Foreskin melanocyte (primary cell): ENCODE measurements at places on chromosomes 1 and 21.

DNA sequence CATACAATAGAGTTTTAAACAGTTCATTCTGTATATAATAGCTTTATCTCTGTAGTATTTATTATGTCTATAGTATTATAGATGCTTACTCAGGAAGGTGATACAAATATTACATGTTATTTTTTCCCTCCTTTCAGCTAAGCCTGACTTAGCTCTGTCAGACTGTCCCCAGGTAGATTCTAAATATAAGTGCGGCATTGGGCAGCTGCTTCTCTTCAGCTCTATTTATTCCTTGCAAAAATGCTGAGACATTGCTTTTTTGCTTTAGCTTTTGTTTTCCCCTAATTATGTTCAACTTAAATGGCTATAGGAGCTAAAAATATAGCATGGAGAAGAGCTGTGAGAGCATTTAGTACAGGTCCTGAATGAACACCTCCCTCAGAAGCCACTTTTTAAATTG is 203.2 kb upstream of the BEND5 start:
- no peak for DNase-seq

- DNase-seq, result no peak
Measured at GRCh38 chr1:245317217-245317616, 162.4 kb downstream of the KIF26B start.

DNA sequence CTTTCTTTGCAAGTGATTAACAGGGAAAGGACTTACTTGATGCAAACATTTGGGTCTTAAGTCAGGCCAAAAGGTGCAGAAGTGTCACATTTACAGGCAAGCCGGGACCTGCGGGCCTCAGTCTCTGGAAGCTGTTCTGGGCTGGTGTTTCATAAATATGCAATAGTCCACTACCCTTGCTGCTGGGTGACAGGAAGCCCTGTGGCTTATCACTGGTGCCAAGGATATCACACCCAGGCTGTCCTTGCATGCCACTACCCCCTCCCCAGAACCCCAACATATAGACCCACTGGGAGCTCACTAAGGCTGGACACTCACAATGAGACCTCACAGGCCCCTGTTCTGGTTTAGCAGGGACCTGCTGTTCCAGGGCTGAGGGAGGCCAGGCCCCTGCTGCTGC is 3.4 kb upstream of the LEFTY2 start:
- no peak for DNase-seq

- DNase-seq, result no peak
Measured at GRCh38 chr21:29105218-29105617, 25.2 kb upstream of the MAP3K7CL start.

GRCh38 chr1:16984717-16985116 is 4.3 kb upstream of the MFAP2 start:
- no peak for DNase-seq

DNA sequence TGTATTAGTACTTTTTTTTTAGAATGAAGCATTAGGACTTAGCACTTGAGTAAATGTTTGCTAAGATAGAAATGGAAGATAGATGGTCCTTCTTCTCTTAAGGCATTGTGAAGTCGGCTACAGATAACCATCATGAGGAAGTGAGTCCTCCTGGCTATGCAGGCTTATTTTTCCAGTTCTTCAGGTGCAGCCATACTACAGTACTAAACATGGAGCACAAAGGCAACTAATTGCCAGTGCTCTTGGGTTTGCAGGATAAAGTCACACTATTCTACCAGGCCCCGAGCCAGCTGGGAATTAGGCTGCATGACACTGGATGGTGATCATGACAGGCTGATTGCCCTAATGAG is 197.3 kb upstream of the SGIP1 start:
- DNase-seq, result no peak

DNA sequence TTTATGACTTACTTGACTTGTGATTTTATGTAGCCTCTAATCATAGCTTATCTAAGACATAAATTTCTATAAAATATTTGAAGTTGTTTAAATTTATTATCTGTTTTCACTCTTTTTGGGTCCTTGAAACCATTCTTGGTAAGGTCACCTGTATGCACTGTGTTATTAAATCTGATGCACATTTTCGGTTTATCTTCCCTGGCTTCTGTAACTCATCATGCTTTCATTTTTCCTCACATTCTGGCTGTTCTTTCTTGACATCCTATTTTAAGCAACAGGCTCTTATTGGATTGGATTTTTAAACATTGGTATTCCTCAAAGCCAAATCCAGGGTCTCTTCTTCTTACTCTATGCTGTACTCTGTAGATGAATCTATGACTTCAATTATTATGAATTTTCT is 341.6 kb downstream of the TGFB2 start:
- DNase-seq, result no peak

GRCh38 chr21:34817821-34818661 is 149.2 kb downstream of the CLIC6 start:
- no peak for DNase-seq

DNA sequence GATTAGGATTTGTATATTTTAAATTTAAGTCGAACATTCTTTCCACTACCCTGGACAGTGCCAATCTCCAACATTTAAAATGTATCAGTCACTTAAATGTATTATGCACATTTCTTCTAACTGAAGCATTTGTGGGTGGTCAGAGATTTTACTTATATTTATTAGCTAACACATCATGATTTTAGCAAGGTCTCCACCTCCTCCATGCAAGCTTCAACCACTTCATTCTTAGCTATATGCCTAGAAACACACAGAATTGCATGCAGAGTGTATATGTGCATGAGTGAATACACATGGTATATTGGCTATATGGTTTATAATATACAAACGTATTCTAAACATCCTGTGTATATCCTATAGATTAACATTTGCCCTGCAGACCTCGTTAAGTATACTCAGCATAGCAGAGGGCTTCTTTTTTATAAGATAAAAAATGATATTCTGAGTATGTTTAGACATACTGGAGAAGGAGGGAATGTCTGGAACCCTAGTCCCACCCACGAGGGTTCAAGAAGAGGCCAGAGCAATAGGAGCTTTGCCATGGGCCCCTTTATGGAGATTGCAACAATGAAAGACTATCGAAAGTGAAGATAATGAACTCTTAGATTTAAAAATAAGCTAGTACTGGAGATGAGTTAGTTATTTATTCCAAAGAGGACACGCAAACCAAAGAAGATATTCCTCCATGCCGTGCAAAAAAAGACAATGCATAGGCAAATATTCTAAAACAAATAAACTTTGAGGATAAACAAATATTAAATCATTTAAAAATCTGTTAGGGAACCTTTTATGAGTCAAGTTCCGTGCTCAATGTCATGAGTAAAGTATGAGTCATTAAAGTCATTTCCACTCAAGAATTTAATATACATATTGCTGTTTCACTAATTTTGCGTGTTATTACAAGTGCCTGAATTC is 480.4 kb downstream of the SIPA1L2 start:
- DNase-seq, result peak; percentile 48

DNA sequence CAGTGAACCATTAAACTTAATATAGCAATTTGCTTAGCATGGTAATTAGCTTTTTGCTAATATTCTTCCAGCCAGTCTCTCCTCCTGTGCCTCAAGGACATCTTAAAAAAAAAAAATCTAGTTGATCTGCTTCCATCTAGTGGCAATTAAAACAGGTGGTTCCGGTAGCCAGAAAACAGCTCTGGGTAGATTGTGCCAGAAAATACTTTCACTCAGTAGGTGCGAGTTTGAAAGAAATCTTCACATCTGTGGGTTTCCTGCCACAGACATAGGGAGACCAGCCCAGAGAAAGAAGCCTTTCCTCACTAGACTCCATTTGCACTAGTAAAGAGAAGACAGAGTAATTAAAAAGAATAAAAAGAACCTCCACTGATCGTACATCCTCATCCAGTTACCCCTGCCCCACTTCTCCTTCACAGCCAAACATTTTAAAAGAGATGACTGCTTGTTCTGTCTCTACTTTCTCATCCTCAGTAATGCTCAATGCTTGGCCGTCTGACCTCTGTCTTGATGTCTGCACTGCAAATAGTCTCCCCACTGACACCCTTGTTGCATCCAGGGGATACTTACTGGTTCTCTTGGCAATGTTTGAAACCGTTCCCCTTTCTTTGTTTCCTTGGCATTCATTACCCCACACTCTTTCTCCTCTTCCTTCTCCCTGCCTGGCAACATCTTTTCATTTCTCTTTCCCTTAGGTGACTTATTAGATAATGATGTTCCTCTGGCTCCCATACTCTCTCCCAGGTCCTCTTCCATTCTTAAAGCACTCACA is 16.9 kb downstream of the SELL start:
- no peak for DNase-seq

DNA sequence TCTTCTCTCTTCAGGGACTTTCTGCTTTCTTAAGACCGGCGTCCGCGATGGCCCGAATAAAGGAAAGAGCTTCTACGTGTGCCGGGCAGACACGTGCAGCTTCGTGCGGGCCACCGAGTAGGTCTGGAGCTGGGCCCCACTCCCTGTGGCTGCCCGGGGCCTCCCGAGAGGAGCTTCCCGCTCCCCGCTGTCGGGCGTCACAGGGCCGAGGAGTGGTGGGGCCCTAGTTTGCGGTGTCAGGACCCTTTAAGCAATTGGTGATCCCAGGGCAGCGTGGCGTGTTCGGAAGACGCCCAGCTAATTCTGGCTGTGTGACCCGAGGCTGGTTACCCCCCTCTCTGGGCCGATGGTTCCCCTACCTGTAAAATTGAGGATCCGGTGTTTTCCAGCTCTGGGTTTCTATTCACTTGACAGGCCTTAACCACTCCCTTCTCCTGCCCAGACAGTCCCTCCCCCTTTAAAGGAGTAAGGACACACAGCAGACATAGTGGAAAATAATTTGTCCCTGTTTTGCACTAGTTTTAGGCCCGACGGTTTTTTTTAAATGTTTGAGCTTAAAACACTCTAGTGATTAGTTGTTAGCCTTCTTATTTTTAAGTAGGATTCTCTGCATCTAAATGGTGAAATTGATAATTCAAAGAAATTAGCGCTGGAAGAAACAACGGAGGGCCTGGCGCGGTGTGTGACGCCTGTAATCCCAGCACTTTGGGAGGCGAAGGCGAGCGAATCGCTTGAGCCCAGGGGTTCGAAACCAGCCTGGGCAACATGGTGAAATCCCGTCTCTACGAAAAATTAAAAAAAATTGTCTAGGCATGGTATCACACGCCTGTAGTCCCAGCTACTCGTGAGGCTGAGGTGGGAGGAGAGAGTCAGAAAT is 553 bp downstream of the TTF2 start:
- DNase-seq, result peak; percentile 45

DNA sequence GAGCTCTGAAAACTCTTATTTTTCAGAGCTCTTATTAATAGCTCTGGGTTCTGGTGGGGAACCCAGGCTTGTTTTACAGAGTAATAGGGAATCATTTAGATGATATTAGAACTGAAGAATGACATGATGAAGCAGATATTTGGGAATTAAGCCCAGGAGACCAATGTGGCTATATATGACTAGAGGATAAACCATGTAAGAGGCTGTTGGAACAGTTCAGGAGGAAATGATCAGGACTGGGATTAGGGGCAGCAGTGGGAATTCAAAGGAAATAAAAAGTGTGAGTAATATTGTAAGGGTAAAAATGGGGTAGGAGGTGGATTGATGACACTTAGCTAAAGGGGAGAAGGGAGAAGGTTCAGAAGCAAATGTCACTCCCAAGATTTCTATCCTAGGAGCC is 58.6 kb downstream of the GIPC2 start:
- DNase-seq, result no peak

DNA sequence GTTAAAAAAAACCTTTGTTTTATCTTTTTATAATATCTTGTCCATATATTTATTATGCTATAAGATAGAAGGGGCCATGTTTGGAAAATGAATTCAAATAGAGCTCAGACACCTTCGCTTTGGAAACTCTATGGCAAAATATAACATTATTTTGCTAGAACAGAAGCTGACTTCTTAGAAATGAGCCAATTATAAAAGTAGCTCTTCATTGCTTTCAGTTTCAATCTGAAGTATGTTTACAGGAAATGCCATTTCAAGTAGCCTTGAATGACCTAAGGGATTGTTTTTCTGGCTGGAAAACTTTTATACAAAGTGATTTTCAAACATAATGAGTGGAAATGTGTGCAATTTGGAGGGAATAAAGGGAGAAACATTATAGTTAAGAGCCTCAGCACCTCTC is 37.8 kb upstream of the GBP5 start:
- peak; percentile 21 for DNase-seq

GRCh38 chr1:53122961-53123413 is 19.5 kb downstream of the SLC1A7 start:
- DNase-seq, result no peak

DNA sequence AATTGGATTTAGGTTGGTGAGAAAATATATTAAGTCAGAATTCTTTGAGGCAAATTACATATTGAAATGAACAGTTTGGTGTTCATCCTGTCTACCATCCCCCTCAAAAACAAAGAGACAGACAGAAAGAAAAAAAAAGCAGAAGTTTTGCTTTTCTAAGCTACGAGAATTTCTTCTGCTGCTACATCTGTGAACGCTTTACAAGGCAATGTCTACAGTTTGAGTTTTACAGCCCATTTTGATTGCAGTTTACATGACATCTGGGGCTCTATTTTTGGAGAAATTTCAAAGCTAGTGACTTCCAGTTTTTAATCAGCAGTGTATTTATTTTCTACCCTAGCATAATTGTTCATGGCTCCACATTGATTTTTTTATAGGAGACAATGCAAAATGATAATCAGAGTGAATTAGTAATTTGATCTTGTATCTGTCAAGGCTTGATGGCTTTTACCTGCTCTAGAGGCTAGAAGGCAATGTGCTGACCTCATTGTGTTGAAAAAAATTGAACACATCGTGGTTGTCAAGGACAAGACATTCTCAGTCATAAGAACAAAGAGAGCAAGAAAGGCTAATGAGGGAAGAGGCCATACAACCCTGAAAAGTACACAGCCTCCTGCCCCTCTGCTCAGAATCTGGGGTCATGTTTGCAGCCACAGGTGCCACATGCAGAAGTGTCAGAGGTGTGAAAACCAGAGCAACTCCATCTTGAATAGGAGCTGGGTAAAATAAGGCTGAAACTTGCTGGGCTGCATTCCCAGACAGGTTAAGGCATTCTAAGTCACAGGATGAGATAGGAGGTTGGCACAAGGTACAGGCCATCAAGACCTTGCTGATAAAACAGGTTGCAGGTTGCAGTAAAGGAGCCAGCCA is 201.0 kb upstream of the CAMK1G start:
- DNase-seq, result no peak

DNA sequence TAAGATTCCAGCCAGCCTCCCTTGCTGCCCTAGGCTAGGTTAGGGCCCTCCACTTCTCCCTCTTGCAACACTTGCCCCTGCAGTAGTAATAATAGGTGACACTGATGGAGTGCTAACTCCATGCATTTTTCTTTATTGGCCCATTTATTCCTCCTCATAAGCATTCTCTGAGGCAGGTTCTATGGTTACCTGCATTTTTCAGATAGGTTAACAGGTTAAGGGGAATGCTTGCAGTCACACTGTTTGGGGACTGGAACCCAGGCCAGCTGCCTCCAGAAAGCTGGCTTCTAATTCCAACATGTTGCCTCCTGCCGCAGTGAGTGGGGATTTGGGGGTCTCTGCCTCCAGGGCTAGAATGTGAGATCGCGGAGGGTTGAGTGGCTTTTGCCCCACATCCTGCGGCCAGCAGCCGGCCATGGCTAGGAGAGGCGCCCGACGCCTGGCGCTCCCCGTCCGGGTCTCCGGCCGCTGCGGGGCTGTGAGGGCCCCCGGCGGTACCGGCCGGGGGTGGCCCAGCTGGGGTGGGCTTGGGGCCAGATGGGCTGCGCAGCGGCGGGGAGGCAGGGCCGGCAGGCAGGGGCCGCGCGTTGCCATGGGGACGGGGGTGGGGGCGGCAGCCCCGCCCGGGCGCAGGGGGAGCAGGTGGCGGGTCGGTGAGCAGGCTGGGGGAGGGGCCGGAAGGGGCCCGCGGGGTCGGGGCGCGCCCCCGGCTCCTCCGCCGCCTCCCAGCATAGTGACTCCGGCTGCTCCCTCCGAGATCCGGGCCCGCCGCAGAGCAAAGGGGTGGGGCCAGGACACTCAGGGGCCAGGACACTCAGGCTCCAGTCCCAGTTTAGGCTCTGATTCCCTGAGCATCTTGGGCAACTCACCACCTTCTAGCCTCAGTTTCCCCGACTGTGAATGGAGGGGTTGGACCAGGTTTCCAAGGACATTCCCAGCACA is 68.4 kb upstream of the SSBP3 start:
- no peak for DNase-seq
